ENCODE measurements at places on chromosomes 2 and 18. TPM values are rescaled to one million over a fixed set of nuclear protein-coding genes. Genes with fewer than 3 reads are reported as not detected.

The RGPD3 gene
- polyA plus RNA-seq = 0.05 TPM

The G6PC2 gene
- polyA plus RNA-seq = not detected

The SIX3 gene
- polyA plus RNA-seq = 0.67 TPM

The CCDC142 gene
- 13.1 TPM for polyA plus RNA-seq

The CMPK2 gene
- 1.1 TPM for polyA plus RNA-seq

DNA sequence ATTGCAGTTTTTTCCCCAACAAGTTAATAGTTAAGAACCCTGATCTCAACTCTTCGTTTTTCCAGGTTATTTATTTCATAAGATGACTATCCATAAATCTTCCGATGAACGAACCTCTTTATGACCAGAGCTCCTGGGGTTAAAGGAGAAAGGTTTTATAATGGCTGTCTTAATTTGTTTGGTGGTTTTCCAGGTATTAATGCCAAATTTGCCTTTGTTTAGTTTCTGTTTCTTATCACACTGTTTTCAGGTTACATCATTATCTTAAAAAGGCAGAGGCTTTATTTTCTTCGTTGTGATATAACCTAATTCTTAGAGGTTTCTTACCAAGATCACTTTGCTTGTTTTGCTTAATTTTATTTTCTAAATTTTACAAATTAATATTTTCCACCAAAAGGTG is 10.1 kb downstream of the ZNF638 start:
- no peak for DNase-seq

DNA sequence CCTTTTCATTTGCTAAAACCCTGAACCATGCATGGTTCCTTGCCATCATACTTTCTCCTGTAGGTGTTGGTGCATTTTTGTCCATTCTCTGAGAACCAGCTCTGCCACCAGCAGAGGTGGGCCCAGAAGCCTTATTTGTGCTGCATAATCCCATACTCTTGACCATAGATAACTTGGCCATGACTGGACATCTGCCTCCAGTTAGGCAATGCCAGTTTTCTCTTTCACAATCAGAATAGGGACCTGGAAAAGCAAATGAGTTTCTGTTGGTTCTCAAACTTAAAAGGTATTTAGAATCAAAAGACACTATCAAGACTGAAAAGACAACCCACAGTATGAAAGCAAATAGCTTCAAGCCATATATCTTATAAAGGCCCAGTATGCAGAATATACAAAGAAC is 167.3 kb downstream of the MAIP1 start:
- DNase-seq = no peak

DNA sequence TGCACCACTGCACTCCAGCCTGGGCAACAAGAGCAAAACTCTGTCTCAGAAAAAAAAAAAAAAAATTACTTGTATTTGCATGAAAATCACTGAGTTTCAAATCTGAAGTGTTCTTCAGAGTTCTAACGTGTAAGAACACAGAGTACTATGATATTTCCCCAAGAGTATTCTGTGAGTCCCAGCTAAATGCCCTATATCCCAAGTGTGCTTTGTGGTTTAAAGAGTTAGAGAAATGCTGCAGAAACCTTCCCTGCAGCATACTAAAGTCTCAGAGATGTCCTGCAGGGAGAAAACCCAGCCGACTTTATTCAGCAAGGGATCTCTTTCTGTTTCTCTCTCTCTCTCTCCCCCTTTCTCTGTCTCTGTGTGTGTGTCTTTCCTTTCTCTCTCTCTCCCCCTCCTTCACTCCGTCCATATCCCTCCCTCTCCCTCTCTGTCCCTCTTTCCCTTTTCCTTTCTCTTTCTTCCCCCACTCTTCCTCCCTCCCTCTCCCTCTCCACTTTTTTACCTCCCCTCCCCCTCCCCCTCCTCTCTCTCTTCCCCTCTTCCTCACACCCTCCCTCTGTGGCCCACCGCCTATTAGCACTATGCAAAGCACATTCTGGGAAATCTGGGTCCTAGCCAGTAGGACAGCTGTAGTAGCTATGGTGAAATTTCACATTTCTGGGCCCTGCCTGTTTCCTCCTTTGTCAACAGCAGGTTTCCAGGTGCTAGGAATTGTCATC is 54.2 kb downstream of the ACTR2 start:
- no peak for DNase-seq

GRCh38 chr2:210617732-210618330 is 61.4 kb downstream of the CPS1 start:
- DNase-seq = peak; percentile 55

- no peak for DNase-seq
These were observed 96.4 kb downstream of the MAP3K20 start for GRCh38 chr2:173171924-173172643.

DNA sequence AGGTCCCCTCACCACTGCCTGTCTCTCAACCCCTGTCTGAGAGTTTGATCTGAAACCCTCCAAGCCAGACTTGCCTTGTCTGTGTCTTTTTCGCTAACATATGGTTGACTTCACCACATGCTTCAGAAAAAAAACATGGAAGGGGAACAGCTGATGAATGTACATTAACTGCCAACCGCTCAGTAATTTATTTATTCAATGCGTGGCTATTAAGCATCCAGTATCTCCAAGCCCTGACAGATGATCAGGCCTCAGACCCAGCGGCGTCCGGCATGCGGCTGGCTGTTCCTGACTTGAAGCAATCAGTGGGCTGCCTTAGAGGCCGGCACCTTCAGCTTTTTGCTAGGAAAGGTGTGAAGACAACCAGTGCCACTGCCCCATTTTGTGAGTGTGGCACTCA is 62.3 kb downstream of the NGEF start:
- no peak for DNase-seq

GRCh38 chr2:172735582-172736423 is at the start of gene RAPGEF4:
Gene RAPGEF4, plus strand, starts transcription at chr2:172735845. Its CDS starts 139 bp downstream, at chr2:172735984.
- DNase-seq = peak; percentile 89

GRCh38 chr2:240662681-240663080 is 20.0 kb downstream of the AQP12B start:
- DNase-seq = no peak

GRCh38 chr2:101219246-101219645 is 33.4 kb upstream of the CNOT11 start:
- DNase-seq = no peak
